ENCODE measurements at places on chromosomes 1 and 21.

DNA sequence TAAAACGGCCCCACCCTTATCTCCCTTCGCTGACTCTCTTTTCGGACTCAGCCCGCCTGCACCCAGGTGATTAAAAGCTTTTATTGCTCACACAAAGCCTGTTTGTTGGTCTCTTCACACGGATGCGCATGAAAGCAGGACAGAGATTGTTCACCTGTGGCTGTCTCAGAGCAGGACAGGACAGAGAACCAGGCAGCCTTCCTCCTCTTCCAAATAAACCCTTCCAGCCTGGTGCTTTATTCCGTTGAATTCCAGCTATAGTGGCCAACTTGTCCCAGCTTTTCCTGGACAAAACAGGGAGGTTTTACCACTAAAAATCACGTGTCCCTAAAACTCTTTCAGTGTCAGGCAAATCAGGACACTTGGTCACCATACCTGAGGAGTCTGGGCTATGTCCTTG lies 9.5 kb upstream of the DMRTB1 start:
- no peak for DNase-seq

DNA sequence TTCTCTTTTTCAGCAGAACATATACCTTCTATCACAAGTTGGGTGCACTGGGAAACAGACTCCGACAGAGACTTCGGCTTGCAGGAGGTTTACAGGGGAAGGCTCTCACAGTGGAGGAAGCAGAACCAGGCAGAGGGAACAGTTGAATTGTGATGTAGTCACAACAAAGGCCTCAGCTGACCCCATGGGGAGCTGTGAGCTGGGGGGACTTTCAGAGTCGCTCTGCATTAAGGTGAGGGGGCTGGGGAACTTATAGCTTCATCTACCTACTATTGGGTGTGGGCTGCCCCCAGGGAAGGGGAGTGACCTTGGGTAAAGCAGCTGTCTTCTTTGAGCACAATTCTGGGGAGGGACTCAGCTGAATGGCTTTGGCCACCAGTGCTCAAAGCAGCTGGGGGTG lies 94.9 kb upstream of the POU3F1 start:
- no peak for DNase-seq

- no peak for DNase-seq
Observed at GRCh38 chr21:31556662-31557061, 102.8 kb upstream of the SOD1 start.

- no peak for DNase-seq
Observed at GRCh38 chr1:167770127-167770526, 48.3 kb downstream of the MPZL1 start.

Measured in stimulated activated CD8-positive, alpha-beta memory T cell treated with anti-CD3 and anti-CD28 coated beads, Interleukin-2, amount 100 ng/mL, for 48 hours (primary cell).